HCT116 (cell line): ENCODE measurements at places on chromosomes 12 and 14.

GRCh38 chr12:10171973-10172728 is at the start of gene OLR1:
TSS of gene OLR1 (minus strand) at chr12:10172132. CDS start at chr12:10172077, 55 bp downstream.
- no peaks in the 10 kb centered on the region for H3K27me3 ChIP-seq
- H3K27ac ChIP-seq: no peak within 1 kb of the TSS
- H3K4me3 ChIP-seq: no peak within 1 kb of the TSS
- no peaks in the 10 kb centered on the region for H3K36me3 ChIP-seq
- no peaks in the 10 kb centered on the region for H3K4me1 ChIP-seq
- no peak for DNase-seq

DNA sequence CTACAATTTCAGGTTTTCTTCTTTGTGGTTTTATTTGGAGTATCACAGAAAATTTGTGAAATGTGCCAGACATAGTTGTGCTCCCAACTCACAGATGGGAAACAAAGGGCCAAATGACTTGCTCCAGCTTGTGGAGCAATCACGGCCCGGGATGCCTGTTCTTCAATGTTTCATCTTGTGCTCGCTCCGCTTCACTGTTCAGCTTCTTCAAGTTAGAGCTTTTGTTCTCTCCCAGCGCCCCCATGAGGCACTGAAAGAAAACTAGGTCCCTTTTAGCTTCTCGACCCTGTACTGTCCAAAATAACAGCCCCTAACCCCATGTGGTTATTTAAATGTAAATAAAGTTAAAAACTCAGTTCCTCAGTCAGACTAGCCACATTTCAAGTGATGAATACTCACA is 187.9 kb upstream of the STXBP6 start:
- H3K4me3 ChIP-seq: no peak overlapping the region
- H3K4me1 ChIP-seq: no peaks in the 10 kb centered on the region
- H3K27me3 ChIP-seq: no peaks in the 10 kb centered on the region
- H3K36me3 ChIP-seq: no peaks in the 10 kb centered on the region

GRCh38 chr14:37709419-37710195 is 114.2 kb downstream of the TTC6 start:
- no peak overlapping the region for H3K4me3 ChIP-seq
- no peak overlapping the region for H3K27ac ChIP-seq
- no peaks in the 10 kb centered on the region for H3K4me1 ChIP-seq

GRCh38 chr12:18837025-18837424 is 99.1 kb downstream of the CAPZA3 start:
- H3K4me3 ChIP-seq: no peak overlapping the region
- H3K27ac ChIP-seq: no peak overlapping the region
- no peak for DNase-seq
- H3K36me3 ChIP-seq: no peaks in the 10 kb centered on the region
- no peaks in the 10 kb centered on the region for H3K27me3 ChIP-seq
- H3K4me1 ChIP-seq: no peaks in the 10 kb centered on the region
